NCI-H748 treated with DMSO at 0.1 percent for 48 hours (cell line): ENCODE measurements at places on chromosomes 5 and 9.

GRCh38 chr5:142821733-142822487 is 51.7 kb downstream of the ARHGAP26 start:
- no peak for DNase-seq

DNA sequence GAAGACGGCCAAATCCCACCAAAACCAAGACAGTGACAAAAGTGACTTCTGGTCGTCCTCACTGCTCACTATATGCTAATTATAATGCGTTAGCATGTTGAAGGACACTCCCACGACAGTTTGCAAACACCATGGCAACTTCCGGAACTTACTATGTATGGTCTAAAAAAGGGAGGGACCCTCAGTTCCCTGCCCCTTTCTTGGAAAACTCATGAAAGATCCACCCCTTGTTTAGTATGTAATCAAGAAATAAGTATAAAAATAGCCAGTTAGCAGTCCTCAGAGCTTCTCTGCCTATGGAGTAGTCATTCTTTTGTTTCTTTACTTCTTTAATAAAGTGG is 9.5 kb downstream of the FCN2 start:
- no peak for DNase-seq

GRCh38 chr5:170372971-170373370 is 16.2 kb downstream of the KCNMB1 start:
- no peak for DNase-seq

- no peak for DNase-seq
Observed at GRCh38 chr9:124392871-124393460, 22.3 kb downstream of the PSMB7 start.

DNA sequence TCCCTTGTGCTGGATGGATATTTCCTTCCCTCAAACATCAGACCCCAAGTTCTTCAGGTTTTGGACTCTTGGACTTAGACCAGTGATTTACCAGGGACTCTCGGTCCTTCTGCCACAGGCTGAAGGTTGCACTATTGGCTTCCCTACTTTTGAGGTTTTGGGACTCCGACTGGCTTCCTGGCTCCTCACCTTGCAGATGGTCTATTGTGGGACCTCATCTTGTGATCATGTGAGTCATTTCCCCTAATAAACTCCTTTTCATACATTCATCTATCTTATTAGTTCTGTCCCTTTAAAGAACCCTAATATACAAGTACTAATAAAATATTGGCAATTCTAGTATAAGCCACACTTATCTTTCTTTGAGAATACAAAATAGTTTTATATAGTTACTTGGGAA is 1078.9 kb downstream of the CDH12 start:
- DNase-seq = no peak

DNA sequence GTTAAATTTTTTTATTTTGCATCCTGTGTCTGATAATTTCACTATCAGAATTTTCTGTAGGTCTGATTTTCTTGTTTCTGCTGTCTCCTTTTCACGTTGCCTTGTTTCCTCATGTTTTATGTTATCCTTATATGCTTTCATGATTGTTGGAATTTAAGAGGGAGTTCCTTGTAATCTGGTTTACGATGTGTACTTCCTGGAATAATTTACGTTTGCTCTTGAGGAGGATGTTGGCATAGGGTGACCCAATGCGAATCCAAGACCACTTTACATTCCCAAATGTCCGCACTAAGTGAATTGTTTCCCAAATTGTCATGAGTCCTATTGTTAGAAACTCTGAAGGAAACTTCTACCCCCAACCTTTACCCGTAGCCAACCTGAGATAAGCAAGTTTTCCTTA is 80.3 kb downstream of the ADAMTSL1 start:
- DNase-seq = no peak

DNA sequence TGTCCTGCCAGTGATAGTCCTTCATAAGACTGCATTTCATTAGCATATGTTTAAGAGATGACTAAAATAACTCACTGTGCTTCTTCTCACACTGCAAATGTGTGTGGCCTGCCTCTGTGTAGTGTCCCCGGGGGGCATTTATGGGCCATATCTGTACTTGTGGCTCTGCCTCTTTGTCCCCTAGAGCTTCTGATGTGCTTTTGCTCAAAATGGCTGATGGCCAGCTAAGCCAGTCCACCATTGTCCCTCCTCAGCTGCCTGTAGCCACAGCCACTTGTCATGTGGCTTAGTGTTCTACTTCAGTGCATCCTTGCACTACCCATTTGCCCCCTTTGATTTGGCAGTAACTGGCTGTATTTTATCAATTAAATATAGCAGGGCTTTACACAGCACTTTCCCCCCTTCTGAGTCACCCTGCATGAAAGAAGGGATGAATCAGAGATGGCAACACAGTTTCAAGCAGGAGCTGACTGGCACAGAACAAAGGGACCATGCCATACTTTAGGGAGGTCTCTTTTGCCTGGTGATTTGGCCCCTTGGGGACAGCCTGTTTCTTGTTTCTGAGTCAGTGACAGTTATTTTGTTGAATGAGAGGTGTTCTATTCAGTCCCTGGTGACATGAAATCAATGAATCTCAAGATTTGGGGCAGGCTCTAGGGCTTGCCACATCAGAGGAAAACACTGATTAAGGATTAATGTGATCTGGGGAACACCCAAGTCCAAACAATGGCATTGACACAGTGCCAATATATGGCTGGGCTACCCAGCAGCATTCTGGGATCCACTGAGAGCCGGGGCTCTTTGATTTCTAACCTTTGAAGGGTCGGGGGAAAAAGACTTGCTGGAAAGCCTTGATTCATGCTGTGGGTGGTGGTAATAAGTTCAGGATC is 245.5 kb downstream of the SMARCA2 start:
- DNase-seq = no peak
